ENCODE measurements at places on chromosomes 6 and 20.

GRCh38 chr6:108872141-108872557, 23.9 kb downstream of the ARMC2 start:
- DNase-seq: no peak

GRCh38 chr6:163773646-163774045, 359.1 kb downstream of the QKI start:
- no peak for DNase-seq

DNA sequence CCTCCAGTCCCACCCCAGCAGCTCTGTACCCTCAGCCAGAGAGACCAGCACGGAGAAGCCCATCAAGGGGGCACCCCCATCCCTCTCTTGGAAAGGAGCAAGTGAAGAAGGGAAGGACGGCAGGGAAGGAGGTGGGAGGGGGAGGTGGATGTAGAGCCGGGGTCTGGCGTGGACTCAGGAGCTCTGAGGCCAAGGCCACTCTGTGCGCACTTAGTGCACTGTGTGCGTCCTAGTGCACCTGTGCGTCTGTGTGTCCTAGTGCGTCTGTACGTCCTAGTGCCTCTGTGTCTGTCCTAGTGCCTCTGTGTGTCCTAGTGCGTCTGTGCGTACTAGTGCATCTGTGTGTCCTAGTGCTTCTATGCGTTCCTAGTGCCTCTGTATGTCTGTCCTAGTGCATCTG, 54.2 kb downstream of the DSTN start:
- DNase-seq: no peak

DNA sequence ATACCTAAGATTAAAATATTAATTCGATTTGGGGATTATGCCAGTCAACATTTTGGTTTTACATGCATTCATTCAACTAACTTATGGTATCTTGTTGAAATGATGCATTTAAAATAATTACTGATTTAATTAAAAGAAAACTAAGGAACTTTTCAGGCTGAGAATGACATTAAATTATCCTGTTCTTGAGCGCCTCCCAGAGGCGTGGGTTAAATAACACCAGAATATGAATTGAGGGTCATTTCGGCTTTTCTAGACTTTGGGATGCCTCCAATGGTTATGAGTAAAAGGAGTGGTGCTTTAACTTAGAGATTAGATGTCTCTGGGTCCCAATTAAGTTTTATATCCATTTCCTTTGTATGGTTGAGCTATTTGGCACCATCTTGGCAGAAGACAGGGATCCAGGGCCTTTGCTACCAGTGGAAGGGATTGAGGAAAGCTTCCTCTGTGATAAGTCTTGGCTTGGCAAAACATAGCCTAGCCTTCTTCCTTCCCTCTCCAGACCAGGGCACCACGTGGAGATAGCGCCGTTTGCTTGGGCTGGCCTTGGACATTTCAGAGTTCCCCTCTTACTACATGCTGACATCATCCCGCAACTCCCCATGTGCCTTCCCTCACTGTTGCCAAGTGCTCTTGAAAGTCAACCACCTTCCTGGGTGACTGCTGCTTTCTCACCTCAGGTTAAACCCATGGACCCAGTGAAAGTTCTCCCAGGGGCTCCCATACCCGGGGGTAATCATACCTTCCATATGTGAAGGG, 28.7 kb downstream of the GNAS start:
- DNase-seq: no peak
